Activated CD4-positive, alpha-beta memory T cell treated with anti-CD3 and anti-CD28 coated beads, Interleukin-2, amount 10 ng/mL, durations not matched to agents 7 days and 5 days (primary cell): ENCODE measurements at places on chromosomes 7 and 10. TPM values are rescaled to one million over a fixed set of nuclear protein-coding genes. Genes with fewer than 3 reads are reported as not detected.

DNA sequence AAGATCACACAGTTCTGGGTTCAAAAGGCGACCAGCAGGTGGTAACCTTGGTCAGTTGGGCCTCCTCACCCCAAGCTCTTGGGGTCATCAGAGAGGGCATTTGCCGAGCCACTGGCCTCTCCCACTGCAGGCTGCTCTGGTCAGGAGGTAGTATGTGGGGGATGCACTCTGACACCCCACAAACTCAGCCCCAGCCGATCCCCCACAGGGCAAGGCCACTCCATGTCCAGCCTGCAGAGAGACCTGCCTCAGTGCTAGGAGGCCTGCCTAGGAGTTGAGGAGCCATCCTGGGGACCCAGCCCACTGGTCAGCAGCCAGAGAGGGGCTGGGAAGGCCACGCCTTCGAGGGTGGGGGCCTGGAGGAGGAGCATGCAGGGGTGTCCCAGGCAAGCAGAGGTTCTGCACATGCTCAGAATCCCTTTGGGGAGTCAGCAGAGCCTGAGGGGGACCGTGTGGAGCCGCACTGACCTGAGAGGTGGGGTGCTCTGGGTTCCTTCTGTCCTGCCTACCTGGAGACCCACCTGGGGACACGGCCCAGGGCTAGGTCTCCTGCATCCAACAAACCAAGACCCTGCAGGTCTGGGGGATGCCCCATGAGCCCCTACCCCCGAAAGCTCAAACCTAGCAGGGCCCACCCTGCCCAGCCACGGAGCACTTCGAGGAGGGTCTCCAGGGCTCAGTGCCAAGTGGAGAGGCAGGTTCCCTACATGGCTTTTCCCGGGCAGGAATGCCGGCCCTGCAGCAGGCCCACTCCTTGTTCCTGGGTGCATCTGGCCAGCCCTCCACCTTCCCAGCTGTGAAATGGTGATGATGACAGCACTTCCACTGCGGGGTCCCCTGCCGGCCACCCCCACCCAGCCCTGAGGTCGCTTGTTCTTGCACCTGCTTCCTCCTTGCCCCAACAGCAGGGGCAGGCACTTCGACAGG is 58.5 kb downstream of the RASGEF1A start:
- H3K4me1 ChIP-seq: peaks cover 7% of the 10 kb centered on the region
- H3K36me3 ChIP-seq: no peaks in the 10 kb centered on the region
- no peaks in the 10 kb centered on the region for H3K27me3 ChIP-seq
- DNase-seq: peak; percentile 14
- H3K27ac ChIP-seq: no peak overlapping the region

- no peak for DNase-seq
- peaks cover 5% of the 10 kb centered on the region for H3K4me1 ChIP-seq
- H3K36me3 ChIP-seq: no peaks in the 10 kb centered on the region
- H3K27me3 ChIP-seq: peaks cover 47% of the 10 kb centered on the region
These were observed 2.1 kb upstream of the RAPGEF5 start for GRCh38 chr7:22358820-22359697.

DNA sequence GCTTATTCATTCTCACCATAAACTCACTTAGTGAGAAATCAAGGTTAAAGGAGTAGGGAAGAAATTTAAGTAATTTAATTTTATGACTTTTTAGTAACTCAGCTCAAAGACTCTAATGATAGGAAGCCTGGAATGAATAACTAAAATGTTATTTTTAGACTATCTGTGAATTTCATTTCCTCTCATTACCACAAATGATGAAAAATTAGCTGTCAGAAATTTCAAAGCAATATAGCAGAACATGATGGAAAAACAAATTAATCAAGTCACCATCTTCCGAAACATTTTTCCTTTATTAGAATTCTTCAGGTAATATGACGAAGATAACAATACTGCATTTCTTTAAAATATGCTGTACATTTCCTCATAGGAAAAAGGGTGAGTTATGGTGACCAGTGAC is 2.7 kb upstream of the ITGB8 start:
- no peaks in the 10 kb centered on the region for H3K36me3 ChIP-seq
- H3K27me3 ChIP-seq: peaks cover 41% of the 10 kb centered on the region
- H3K4me1 ChIP-seq: peaks cover 20% of the 10 kb centered on the region
- H3K4me3 ChIP-seq: no peak overlapping the region
- no peak for DNase-seq
- no peak overlapping the region for H3K27ac ChIP-seq

GRCh38 chr7:140165422-140165821 is 11.4 kb downstream of the KDM7A start:
- H3K36me3 ChIP-seq: peaks cover 12% of the 10 kb centered on the region
- DNase-seq: no peak
- H3K4me3 ChIP-seq: peak overlapping the region; percentile 17
- H3K27me3 ChIP-seq: no peaks in the 10 kb centered on the region
- peak overlapping the region; percentile 47 for H3K27ac ChIP-seq
- peaks cover 73% of the 10 kb centered on the region for H3K4me1 ChIP-seq

DNA sequence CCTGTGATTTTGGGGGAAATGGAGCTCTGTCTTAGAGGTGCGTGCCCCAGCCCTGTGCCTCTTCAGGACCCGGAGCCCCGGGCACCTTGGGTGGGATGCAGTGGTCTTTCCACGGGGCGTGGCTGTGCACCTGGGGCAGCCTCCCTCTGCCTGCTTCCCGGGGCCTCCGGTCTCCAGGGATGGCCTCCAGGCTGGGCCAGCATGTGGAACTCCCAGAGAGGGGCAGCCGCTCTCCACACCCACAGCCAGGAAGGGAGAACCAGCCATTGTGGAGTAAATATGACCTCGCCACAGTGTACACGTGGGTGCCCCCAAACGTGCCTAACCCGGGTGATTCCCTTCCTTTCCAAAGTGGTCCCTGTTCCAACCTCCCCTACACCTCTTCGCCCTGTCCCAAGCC is 52.6 kb downstream of the JAKMIP3 start:
- H3K4me3 ChIP-seq: no peak overlapping the region
- no peaks in the 10 kb centered on the region for H3K4me1 ChIP-seq
- DNase-seq: no peak
- no peaks in the 10 kb centered on the region for H3K36me3 ChIP-seq
- peaks cover 2% of the 10 kb centered on the region for H3K27me3 ChIP-seq

- no peak overlapping the region for H3K27ac ChIP-seq
- H3K36me3 ChIP-seq: no peaks in the 10 kb centered on the region
- no peak for DNase-seq
- peaks cover 2% of the 10 kb centered on the region for H3K27me3 ChIP-seq
These were observed 79.0 kb downstream of the COBL start for GRCh38 chr7:51237446-51238133.

DNA sequence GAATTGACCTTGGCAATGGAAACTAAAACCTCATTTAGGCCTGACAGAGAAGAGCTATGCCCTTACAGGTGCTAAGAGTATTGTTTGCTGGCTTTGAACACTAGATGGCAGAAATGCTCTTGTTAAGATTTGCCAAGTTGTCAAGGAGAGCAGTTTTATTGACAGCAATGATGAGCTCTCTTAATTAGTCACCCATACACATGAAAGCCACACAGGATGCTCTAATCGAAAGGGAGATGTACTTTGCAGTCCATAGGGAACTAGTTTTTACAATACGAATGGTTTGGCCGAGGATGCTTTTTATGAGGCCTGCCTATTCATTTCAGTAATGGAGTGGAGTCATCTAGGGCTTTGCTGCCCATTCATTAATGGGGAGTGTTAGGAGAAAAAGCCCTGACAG is 45.4 kb upstream of the MBL2 start:
- H3K4me1 ChIP-seq: no peaks in the 10 kb centered on the region
- no peak overlapping the region for H3K4me3 ChIP-seq
- H3K27me3 ChIP-seq: no peaks in the 10 kb centered on the region
- no peaks in the 10 kb centered on the region for H3K36me3 ChIP-seq
- no peak overlapping the region for H3K27ac ChIP-seq
- DNase-seq: no peak

- no peaks in the 10 kb centered on the region for H3K4me1 ChIP-seq
- H3K4me3 ChIP-seq: no peak overlapping the region
- DNase-seq: no peak
- H3K27ac ChIP-seq: no peak overlapping the region
These were observed 421.7 kb upstream of the NUPR2 start for GRCh38 chr7:56537952-56538351.

DNA sequence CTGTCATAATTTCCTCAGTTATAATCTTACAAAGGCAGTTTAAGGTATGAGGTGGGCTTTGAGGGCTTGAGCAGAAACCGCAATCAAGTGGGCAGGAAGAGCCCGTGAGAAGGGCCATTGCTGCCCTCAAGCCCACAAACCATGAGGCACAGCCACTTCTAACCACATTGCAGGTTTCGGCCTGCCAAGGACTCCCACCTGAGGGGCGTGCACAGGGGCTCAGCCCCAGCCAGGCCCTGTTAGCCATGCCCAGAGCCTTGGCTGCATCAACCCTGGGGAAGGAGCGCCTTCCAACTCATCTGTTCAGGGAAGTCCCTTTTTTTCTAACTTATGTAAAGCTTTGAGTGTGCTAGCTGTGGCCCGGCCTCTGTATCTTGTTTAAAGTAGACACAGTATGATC is 5.9 kb upstream of the FFAR4 start:
- no peaks in the 10 kb centered on the region for H3K36me3 ChIP-seq
- H3K27me3 ChIP-seq: peaks cover 18% of the 10 kb centered on the region
- H3K4me1 ChIP-seq: peaks cover 3% of the 10 kb centered on the region
- no peak for DNase-seq
- no peak overlapping the region for H3K27ac ChIP-seq
- H3K4me3 ChIP-seq: no peak overlapping the region

GRCh38 chr7:14021069-14021468 is 31.6 kb upstream of the ETV1 start:
- no peak overlapping the region for H3K4me3 ChIP-seq
- no peak for DNase-seq
- H3K36me3 ChIP-seq: no peaks in the 10 kb centered on the region

- no peak overlapping the region for H3K4me3 ChIP-seq
- no peaks in the 10 kb centered on the region for H3K4me1 ChIP-seq
- DNase-seq: no peak
- no peaks in the 10 kb centered on the region for H3K27me3 ChIP-seq
- no peaks in the 10 kb centered on the region for H3K36me3 ChIP-seq
These were observed 293.9 kb downstream of the C7orf25 start for GRCh38 chr7:42617806-42618457.

DNA sequence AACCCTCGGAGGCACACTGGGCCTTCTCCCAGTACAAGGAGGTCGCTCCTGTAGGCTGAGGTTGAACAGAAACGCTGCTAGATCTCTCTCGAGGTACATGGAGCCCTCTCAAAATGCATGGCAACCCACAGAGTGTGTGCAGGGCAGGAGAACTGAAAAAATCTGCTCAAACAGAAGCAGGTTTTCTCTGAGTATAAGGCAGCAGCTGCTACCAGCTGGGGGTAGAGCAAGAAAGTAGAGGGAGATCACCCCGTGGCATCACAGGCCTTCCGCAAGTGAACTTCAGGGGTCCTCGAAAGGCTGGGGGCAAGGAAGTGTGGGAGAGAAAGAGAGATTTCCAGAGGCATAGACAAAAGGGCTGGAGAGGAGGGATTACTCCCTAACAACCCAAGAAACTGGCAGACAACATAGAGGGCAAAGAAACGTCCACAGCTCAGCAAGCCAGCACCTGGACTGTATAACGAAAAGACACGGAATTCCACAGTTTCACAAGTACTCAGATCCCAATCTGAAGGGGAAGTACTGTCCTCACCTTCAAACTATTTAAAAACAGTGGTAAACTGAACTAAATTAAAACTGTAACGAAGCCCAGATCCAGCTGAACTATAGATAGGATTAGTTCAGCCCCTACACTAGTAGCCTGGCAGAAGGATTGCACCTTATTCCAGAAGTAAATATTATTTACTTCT is 299.2 kb downstream of the IPMK start:
- H3K27me3 ChIP-seq: no peaks in the 10 kb centered on the region
- DNase-seq: no peak
- H3K36me3 ChIP-seq: no peaks in the 10 kb centered on the region
- no peaks in the 10 kb centered on the region for H3K4me1 ChIP-seq

DNA sequence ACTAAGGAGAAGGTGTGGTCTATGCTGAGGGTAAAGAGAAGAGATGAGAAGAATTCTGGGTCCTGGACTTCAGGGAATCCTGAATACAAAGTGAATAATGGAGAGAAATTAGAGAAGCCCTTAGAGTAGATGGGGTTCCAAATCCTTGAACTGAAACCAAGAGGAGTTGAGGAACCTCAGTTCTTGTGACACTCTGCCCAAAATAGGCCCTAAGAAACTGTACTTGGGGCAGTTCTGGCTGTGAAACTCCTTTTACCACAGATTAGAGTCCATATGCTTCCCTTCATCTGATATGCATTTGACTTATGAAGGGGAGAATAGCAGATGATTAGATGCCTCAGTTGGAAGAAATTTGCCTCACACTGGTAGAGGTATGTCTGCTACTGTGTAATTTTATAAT is 19.0 kb downstream of the TES start:
- peaks cover 69% of the 10 kb centered on the region for H3K4me1 ChIP-seq
- H3K27me3 ChIP-seq: no peaks in the 10 kb centered on the region
- DNase-seq: no peak
- no peak overlapping the region for H3K4me3 ChIP-seq
- H3K36me3 ChIP-seq: peaks cover 14% of the 10 kb centered on the region
- H3K27ac ChIP-seq: peak overlapping the region; percentile 41

DNA sequence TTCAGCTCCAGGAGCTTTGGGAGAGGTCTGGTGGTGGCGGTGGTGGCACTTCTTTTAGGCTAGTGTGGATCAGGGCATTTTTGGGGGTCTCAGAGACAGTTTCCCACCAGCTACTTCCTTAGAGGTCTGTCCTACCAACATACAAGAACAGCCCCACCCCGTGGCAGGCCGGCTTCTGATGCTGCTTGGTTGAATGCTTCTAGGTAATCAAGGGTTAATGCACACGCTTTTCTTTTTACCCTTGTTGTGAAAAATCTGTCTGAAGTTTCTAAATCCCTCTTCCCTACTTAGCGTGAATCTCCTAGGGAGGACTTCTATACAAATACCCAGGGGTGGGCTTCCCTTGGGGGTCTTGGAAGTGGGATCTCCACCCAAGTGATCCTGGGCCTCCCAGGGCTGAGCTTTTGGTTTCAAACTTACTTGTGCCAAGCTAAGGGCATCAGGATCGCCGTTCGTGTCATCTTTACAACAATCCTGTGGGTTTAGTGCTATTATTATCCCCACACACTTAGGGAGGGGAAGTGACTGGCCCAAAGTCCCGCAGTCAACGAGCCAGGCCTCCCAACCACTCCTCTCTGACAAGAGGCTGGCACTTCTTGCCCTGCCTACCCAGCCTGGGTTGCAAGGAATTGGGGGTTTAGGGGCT is 1.7 kb downstream of the SH2B2 start:
- H3K4me3 ChIP-seq: peak overlapping the region; percentile 27
- peaks cover 28% of the 10 kb centered on the region for H3K27me3 ChIP-seq
- H3K27ac ChIP-seq: no peak overlapping the region
- H3K4me1 ChIP-seq: peaks cover 29% of the 10 kb centered on the region

NKX1-2 gene
- total RNA-seq: not detected

FGL2 gene
- total RNA-seq: 4.1 TPM

TMEM176A gene
- total RNA-seq: not detected

CTNNA3 gene
- total RNA-seq: 0.78 TPM

GPC2 gene
- total RNA-seq: 3.8 TPM

PDZD7 gene
- total RNA-seq: 1.9 TPM

MICU1 gene
- 36.1 TPM for total RNA-seq

HMX3 gene
- total RNA-seq: not detected
